ENCODE measurements at places on chromosomes 4 and X.

DNA sequence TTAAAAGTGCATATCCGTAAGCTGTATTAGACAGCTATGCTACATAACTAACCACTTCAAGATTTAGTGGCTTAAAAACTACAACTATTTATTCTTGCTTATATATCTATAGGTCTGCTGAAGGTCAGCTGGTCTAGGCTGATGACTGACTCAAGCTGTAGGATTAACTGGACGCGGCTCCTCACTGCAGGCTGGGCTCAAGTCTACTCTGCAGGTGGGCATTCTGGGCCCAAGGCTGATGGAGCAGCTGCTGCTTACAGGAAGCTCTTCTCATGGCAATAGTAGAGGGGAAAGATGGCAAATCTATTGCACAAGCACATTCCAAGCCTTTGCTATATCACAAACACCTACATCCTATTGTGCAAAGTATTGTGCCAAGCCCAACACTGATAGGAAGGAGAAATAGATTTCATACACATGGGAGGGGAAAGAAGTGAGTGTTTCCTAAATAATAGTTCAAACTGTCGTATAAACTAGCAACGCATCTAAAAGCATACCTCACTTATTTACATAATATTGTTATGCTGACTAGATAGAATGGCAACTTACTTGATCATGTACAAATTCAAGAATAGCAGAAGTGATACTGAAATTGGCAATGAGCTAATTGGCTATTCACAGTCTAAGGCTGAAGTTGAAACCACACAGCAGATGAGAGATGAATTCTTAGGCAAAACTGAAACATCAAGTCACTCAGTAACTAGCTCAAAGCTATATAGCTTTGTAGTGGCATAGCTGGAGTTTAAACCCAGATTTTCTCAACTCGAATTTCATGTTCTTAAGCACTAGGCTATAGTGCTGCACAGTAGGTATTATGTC lies 263.8 kb downstream of the NKX6-1 start:
- DNase-seq = no peak

- no peak for DNase-seq
Measured at GRCh38 chr4:169305651-169306050, 34.9 kb upstream of the SH3RF1 start.

DNA sequence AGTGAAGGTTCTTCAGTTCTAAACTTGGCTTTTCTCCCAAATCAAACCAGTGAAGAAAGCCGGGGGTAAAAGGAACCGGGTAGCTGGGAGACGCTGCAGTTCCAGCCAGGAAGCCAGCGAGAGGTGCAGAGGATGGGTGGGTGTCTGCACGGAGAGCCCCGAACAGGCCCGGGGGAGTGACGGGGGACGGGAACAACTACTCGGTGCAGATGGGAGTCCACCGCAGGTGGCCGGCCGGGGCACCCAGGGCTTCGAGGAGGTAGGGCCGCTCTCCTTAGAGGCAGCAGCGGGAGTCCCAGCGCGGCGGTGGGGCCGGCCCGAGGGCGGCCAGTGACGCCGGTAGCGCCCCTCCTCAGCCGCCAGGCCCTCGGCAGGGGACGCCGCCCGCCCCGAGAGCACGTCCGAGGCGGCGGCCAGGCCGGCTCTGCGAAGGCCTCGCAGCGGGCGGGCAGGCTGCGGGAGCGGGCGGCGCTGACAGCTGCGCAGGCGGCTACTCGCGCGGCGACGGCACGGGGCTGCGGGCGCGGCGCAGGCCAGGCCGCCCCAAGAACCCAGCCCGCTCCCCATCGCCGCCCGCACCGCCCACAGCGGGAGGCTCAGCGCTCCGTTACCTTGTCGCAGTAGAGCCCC lies 449 bp downstream of the FBXL5 start:
- DNase-seq = peak; percentile 72

DNA sequence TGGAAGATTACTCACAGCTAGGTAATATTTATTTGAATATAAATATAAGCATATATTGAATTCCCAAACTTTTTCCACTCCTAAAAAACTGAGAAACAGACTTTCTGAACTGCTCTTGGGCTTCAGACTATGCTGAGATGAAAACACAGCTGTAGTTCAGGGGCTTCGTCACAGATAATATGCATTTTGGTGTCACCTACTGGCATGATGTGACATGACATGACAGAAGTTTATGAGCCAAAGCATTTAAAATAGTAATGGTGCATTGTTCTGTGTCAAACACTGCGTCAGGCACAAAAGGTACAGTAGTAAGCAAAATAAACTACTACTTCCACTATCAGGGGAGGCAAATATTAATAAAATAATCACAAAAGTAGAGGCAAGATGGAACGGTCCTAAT lies 171.3 kb downstream of the BTC start:
- DNase-seq = peak; percentile 52

GRCh38 chrX:47297874-47298273 lies 65.1 kb downstream of the USP11 start:
- DNase-seq = peak; percentile 78

DNA sequence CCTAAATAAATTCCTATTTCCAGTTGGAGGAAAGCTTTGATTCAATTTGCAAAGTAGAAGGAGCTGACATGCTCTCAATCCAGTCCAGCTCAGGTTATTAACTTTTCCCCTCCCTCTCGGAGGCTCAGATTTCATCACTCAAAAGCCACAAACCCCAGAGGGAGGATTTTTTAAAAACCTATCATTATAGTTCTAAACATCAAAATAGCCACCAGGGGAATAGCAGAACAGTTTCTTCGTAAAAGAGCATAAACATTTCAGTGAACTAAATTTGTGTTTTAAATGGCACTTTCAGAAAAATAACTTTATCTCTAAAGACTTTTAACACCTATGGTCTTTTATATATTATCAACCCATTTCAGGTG lies 8.8 kb downstream of the GPRIN3 start:
- no peak for DNase-seq

DNA sequence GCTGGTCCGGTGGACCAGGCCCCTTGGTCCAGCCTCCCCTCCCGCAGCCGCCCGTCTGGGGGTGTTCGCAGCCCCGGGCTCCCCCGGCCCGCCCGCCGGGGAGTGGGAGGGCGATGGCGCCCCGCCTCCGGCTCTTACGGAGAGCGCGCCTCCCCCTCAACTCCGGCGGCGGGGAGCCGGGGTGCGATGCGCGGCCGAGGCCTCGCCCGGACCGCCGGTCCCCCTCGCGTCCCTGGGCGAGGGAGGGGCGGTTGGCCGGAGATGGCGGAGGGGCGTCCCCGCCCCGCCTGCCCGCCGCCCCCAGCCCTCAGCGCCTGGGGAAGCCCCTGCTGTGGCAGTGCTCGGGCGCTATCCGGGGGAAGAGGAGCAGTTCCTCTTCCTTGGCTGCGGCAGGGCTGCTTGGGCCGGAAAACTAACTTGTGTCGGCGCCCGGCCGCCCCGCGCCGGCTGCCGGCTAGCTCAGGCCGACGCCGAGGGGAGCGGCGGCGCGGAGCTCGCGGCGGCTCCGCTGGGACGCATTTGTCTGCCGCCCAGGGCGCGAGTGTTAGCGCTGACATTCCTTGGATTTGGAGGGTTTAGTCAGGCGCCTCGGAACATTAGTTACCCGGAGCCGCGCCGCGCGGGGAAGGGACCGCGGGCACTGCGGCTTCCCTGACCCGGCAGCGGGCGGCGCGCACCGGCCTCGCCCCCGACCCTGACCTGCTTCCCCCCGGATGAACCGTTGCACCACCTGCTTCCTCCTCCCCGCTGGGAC lies 994 bp downstream of the GALNT7 start:
- peak; percentile 81 for DNase-seq

DNA sequence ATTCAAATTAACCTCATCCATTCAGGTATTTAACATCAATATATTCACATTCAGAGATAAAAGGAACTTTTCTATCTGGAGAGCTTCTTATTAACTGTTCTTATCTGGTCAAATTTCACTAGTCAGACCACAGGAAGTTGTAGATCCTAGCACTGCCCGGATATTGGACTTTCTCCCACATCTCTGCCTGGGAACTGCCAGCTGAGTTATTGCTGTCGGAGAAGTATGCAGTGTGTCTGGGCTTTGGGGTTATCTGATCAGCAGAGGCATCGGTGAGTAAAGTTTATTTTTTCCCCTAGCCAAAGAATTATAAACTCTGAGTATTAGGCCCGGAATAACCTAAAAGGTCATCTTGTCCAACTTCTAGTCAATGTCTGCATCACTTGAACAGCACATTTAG lies 45.1 kb downstream of the OR13H1 start:
- DNase-seq = peak; percentile 57

GRCh38 chr4:55121246-55121645 lies 4.1 kb downstream of the KDR start:
- DNase-seq = no peak

GRCh38 chr4:40939856-40940255 lies 190.1 kb downstream of the NSUN7 start:
- no peak for DNase-seq

- no peak for DNase-seq
Measured at GRCh38 chr4:168882650-168883233, 127.3 kb downstream of the CBR4 start.

DNA sequence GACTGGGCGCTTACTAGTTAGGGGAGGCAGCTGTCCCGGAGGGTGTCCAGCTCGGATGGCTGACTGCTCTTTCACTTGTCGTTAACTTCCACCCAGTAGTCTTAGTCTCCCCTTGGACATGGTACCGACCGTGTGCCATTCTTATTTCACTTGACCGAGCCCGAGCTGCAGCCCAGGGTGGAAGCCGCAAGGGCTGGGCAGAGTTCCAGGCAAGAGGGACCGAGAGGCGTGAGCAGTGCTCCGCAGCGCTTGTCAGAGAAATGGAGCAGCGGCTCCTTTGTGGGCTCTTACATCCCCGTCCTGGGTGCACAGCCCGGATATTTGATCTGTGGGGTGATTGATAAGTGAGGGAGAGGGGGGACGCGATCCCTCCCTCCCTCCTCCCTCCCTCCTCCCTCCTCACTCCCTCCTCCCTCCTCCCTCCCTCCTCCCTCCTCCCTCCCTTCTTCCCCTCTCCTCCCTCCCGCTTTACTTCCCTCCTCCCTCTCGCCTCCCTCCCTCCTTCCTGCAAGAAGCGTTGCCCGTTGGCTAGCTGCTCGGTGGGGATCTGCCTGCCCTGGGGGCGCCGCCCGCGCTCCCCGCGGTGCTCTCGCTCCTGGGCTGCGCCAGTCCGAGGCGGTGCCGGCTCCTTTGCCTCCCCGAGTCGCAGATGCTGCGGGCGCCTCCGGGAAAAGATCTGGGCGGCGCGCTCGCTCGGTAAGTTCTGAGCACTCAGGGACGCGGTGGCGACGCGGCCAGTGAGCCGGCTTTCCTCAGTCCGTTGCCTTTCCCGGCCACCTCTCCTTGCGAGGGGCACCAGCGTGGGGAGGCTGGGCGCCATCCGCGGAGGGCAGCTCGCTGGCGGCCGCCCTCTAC lies at the start of gene SLITRK2:
Gene SLITRK2, plus strand, starts transcription at position 499 of the 855 bp plus-strand sequence. CDS start 4,597 bp downstream, outside the sequence.
- DNase-seq = peak; percentile 59

- DNase-seq = no peak
Measured at GRCh38 chr4:76489686-76490161, 54.7 kb downstream of the SHROOM3 start.

- no peak for DNase-seq
Measured at GRCh38 chr4:105305019-105305836, 158.6 kb downstream of the TET2 start.

GRCh38 chrX:143435916-143436315 lies 81.4 kb downstream of the SPANXN3 start:
- no peak for DNase-seq

- DNase-seq = peak; percentile 66
Measured at GRCh38 chr4:6332042-6332668, 62.5 kb downstream of the WFS1 start.

GRCh38 chr4:139734201-139734874 lies 68.7 kb downstream of the MGST2 start:
- DNase-seq = no peak

- no peak for DNase-seq
Measured at GRCh38 chr4:138831948-138832347, 183.6 kb upstream of the NOCT start.

- DNase-seq = no peak
Measured at GRCh38 chr4:103097112-103097511, 2.5 kb downstream of the BDH2 start.

DNA sequence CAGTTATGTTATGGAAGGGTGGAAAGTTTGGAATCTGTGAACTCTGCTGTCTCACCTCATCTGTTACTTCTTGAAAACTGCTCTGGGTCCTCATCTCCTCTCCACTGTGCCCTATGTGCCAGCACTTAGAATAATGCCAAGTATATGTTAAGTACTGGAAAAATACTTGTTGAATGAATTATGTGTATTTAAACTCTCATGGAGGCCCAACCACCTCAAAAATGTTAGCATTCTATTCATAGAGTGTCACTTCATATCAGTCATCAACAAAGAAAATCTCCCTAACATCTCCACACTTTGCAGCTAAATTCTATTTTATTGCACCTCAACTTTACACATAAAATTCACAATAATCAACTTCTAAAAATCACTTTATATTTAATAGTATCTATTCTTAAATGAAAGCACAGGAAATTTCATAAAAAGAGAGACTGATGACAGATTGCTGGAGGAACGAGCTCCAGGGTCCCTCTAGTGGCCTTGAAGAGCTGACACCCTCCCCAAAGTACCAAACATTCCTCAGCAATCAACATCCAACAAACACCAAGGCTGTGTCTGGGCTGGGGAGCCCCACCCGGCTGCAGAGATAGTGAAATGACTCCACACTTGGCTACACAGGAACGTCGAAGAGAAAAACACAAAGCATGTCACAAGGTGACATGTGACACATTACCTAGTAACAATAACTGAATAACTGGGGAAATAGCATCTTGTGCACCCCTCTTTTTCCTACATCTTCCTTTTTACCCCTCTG lies 45.8 kb downstream of the SLC39A8 start:
- DNase-seq = peak; percentile 84

GRCh38 chr4:22483551-22483981 lies 32.3 kb downstream of the ADGRA3 start:
- no peak for DNase-seq

- DNase-seq = no peak
Measured at GRCh38 chr4:1873776-1874175, 2.6 kb downstream of the NSD2 start.

DNA sequence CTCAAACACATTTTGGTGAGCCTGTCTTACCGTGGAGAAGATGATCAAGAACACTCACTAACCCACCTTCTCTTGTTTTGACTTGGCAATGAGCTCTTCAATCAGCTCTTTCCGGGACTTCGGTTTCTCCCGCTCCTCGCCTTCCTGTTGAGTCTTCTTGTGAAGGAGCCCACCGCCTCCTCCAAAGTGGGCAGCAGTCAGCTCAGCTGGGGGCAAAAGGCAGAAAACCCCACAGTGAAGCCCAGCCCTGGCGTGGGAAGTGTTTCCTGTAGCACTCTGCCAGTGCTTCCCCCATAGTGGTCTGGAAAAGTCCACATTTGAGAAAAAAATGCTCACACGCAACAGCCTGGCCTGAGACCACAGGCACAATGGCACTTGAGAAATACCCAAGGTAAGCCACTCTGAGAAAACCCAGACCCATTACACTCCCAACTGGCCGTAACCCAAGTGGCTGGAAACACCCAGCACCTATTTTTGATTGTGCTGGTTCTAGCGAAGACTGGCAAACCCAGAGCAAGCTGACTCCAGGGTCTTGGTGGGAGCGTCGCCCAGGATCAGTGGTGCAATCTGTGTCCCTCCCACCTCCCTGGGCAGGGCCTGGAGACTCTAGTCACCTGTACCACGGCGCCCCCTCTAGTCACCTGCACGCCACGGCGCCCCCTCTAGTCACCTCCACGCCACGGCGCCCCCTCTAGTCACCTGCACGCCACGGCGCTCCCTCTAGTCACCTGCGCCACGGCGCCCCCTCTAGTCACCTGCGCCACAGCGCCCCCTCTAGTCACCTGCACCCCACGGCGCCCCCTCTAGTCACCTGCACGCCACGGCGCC lies 8.6 kb downstream of the NOP14 start:
- no peak for DNase-seq
